ENCODE measurements at places on chromosomes 13 and 19. TPM values are rescaled to one million over a fixed set of nuclear protein-coding genes. Genes with fewer than 3 reads are reported as not detected.

Gene ZNF71
- 10.6 TPM for total RNA-seq

Gene CNFN
- total RNA-seq: 0.89 TPM

Gene SYT5
- not detected for total RNA-seq

Gene TUBB4A
- 0.99 TPM for total RNA-seq

DNA sequence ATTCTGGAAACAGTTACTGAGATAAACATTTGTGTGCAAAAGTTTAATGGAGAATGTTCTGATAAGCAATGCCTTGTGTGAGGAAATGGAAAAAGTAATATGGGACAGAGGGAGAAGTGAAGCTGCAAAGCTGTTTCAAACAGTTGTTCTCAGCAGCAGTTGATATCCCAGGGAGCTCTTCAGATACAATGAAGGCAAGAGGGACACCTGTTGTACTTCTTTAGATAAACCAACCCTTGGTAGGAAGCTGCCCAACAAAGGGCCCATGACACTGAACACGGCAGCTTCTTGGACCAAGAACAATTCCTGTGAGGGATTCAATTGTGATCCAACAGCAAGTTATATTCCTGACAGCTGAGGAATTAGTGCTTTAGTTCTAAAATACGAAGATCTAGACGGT lies 894.3 kb upstream of the PCDH20 start:
- DNase-seq: no peak

DNA sequence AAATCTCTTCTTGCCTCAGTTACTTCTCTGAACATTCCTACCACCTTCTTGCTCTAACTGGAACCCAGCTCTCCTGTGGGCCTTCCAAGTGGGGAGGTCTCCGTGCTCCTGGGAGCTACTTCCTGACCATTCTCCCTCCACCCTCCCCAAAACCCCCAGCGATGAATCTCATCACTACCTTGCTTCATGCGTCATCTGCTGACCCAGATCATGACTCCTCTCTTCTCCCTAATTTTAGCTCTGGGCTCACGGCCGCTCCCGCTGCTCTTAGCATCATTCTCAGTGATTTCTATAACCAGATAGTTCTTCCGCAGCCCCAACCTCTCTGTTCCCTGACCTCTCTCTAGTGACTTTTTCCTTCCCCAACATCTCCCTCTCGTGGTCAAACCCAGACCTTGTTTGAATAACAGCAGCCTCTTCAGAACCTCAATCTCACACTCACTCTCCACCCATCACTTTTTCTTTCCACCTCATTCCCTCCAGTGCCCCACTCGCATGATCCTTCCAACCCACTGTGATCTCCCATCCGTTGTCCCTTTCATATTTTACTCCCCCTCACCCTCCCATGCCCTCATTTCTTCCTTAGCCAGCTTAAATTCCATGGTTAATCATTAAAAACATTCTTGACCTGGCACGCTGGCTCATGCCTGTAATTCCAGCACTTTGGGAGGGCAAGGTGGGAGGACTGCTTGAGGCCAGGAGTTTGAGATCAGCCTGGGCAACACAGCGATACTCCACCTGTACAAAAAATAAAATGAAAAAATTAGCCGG lies 21.8 kb downstream of the MRPS12 start:
- no peak for DNase-seq

- DNase-seq: no peak
Measured at GRCh38 chr19:45657520-45658167, 10.4 kb upstream of the GIPR start.

- no peak for DNase-seq
Measured at GRCh38 chr13:25752957-25753551, 298.8 kb downstream of the SHISA2 start.

- no peak for DNase-seq
Measured at GRCh38 chr13:75869981-75870380, 233.9 kb downstream of the LMO7 start.

DNA sequence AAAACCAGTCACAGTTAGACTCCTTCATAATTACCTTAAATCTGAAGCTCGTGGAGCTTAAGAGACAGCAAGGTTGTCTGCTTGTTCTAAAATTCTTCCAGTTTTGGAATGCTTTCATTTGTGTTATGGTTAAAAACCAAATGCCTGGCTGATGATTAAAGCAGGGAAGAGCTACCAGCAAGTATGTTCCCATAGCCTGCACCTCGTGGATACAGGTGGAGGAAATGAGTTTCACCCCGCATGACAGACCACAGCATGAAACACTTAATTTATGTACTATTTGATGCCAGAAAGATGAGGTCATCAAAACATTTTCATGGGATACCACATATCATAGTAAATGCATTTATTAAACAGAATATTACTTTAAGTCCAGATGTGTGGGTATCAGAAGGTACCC lies 416 bp upstream of the DOCK9 start:
- DNase-seq: no peak

- peak; percentile 96 for DNase-seq
Measured at GRCh38 chr19:9945319-9945966, 9.1 kb upstream of the OLFM2 start.

DNA sequence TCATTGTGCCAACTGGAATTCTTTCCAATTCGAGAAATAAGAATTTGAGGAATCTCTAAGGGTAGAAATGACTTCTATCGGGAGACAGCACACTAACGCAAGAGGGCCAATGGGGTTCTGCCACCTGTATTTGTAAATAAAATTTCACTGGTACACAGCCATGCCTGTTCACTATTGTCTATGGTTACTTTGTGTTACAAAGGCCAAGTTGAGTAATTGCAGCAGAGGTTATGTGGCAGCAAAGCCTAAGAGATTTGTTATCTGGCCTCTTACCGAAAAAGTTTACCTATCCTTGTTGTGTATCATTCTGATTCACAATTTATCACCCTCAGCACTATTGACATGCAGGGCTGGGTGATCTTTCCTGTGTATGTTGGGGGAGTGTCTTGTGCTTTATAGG lies 278.0 kb downstream of the KLF5 start:
- no peak for DNase-seq

Measured in chondrocyte (in vitro differentiated cells).